ENCODE measurements at places on chromosomes 13 and 19.

DNA sequence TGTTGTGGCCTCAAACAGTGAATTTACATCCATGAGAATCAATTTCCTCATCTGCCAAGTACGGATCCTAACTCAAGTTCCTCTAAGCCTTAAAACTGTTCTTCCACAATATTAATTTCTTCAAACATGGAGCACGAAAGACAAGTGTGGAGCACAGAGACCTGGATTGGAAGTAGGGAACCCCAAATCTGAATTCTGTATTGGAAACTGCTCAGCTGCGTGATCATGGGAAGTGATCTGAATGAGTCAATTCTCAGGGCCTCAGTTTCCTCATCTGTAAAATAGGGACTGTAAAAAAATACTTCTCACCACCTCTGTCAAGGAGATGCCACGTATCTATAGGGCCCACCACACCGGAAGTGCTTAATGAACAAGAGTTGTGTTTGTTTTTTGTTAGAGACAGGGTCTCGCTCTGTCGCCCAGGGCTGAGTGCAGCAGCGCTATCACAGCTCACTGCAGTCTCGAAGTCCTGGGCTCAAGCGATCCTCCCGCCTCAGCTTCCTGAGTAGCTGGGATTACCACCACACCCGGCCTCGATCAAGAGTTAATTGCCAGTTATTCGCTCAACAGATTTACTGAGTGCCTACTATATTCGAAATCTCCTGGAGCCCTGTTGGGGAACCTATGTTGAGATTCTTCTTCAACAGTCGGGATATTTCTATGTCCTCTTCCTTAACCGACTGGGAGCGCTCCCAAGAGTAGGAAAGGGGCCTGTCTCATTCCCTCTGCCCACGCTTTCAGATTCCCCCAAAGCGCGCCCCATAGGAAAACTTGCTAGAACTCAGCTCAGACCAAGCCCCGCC lies 1.6 kb downstream of the SERTAD3 start:
- no peak for DNase-seq

DNA sequence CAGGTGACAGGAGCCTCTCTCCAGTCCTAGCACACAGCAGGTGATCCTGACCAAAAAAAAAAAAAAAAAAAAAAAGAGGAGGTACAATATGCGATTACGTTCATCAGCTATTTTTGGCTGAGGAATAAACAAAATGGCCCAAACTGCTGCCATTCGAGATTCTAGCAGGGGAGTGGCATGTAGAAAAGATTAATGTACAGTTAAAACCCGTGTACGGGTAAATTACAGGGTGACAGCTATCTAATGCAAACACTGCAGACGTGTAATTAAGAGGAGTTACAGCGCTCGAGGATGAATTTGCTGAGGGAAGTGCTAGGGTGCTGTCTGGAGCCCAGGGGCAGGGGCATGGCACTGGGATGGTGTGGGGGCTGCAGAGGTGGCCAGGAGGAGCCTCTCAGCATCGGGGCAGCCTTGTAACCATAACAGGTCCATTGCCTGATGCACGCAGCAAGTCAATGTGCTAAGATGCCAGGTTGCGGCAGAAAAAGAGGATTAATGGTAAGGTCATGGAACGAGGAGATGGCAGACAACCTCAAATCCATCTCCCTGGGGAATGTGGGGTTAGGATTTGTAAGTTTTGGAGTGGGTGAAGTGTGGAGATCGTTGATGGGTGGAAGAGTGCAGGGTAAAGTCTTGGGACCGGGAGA lies 17.4 kb downstream of the CHST8 start:
- peak; percentile 80 for DNase-seq

GRCh38 chr19:38455031-38455430 lies 21.5 kb downstream of the RYR1 start:
- no peak for DNase-seq

GRCh38 chr13:113744197-113745000 lies 14.6 kb upstream of the TMEM255B start:
- peak; percentile 87 for DNase-seq

DNA sequence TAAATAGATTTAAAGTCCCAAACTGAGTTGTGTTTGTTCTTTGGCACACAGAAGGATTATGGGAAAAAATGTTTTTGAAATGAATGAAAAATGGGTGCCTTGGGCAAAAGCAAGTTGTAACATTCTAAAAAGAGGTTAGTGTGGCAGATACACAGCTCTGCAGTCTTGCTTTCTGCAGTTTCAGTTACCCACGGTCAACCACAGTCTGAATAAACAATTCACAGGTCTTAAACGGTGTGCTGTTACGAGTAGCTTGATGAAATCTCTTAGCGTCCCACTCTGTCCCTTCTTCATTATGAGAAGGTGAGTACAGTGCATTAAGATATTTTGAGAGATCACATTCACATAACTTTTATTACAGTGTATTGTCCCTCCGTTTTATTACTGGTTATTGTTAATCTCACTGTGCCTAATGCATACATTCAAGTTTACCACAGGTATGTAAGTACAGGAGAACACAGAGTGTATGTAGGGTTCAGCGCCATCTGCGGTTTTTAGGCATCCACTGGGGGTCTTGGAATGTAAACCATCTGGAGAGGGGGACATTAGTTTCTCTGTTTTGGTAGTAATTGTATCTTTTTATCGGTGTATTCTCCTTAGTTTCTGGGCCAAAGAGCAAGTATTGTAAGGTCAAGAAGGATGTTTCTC lies 8.1 kb downstream of the FARP1 start:
- no peak for DNase-seq

DNA sequence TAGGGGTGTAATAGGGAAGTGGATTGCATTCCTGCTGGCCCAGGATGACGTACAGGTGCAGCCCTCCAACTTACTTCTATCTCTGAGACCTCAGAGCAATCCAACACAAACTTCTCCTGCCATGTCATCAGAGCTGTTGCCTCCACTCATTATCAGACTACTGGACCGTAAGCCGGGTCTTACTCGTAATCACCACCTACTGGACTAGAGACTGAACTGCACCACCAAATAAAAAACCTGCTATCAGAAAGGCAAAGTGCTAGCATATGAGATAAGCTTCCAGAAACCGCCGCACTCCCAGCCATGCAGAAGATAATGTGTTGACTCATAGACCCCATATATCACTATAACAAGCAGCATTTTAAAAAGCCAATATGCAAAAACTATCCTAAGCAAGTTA lies 102.0 kb downstream of the SLITRK1 start:
- no peak for DNase-seq

DNA sequence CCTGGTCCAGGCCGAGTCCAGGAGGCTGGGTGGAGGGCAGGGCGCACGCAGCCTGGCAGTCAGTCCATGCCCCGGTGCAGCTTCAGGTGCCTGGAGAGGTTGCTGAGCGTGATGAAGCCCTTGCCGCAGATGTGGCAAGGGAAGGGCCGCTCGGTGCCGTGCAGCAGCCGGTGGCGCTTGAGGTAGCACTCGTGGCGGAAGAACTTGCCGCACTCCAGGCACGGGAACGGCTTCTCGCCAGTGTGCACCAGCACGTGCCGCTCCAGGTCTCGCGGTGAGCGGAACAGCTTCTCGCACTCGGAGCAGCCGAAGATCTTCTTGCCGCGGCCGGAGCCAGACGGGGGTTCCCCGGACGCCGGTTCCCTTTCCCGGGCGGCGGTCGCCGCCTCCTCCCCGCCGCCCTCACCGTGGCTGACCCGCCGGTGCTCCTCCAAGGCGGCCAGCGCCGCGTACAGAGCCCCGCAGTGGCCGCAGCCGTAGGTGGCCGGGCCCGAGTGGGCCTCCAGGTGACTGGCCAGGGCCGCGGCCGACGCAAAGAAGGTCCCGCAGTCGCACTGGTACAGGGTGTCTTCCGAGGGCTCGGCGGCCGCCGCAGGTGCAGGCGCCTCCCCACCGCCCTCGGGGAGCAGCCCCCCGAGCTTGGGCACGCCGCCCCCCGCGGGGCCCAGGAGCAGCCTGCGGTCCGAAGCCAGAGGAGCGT lies 6.8 kb downstream of the FIZ1 start:
- DNase-seq: no peak

Measured in NCI-H1105 (cell line).